ENCODE measurements at places on chromosomes 12 and 14.

DNA sequence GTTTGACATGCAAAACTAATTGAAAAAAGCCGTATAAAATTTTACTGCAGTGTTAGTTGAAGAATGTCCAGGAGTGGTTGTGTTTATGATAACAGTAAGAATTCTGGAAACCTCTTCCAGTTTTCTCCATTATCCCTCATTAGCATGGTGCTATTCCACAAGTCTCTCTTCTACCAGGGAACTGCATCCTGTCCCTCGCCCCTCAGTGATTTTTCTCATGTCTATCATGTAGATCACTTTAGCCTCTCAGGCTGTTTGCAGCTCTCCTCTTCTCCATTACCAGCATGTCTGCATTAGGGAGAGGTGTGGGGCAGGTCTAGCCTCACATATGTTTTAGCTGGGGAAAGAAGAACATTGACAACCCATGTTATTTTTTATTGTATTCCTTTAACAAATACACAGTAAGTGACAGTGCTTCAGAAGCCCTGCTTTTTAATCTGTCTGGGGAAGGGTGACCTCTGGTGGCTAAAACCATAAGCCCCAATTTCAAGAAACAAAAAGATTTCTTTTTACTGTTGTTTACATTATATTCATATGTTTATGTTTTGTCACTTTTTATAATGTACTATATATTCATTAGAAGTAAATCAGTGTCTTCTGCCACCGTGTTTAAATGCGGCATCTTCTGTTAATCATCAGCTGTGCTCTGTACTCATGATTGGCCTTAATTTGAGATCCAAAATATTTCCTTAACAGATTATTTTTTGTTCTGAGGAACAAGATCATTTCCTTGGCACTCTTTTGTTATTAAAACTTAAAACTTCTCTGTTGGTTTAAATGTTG is 70.7 kb downstream of the RASSF8 start:
- DNase-seq = peak; percentile 81

DNA sequence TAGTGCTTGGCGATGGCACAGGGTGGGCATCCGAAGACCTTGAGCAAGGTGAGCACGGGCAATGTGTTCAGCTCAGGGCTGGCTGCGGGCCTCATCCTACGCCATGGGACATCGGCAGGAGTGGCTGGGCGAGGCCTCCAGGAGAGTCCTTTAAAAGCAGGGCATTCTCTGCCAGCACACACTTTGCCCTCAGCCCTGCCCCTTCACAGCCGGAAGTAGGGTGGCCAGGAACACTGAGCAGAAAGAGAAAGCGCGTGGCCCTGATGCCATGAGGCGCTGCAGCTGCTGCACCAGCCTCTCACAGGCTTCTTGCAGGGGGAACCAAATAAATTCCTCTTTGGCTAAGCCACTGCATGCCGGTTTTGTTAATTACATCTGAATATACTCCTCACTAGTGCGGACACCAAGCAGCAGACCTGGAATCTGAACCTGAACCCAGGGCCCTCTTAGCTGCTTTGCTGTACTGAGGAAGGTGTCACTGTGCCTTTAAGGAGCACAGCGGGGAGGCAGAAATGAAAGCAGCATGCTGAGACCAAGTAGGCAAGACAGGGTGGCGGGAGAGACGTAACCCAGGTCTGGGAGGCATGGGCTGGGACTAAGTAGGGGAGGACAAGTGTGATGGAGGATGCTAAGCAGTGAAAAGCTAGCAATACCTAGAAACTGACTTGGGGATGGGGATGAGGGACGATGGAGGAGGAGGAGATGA is 155.2 kb downstream of the TTC7B start:
- no peak for DNase-seq

- DNase-seq = peak; percentile 54
Observed at GRCh38 chr14:44316647-44317440, 190.2 kb downstream of the FSCB start.

DNA sequence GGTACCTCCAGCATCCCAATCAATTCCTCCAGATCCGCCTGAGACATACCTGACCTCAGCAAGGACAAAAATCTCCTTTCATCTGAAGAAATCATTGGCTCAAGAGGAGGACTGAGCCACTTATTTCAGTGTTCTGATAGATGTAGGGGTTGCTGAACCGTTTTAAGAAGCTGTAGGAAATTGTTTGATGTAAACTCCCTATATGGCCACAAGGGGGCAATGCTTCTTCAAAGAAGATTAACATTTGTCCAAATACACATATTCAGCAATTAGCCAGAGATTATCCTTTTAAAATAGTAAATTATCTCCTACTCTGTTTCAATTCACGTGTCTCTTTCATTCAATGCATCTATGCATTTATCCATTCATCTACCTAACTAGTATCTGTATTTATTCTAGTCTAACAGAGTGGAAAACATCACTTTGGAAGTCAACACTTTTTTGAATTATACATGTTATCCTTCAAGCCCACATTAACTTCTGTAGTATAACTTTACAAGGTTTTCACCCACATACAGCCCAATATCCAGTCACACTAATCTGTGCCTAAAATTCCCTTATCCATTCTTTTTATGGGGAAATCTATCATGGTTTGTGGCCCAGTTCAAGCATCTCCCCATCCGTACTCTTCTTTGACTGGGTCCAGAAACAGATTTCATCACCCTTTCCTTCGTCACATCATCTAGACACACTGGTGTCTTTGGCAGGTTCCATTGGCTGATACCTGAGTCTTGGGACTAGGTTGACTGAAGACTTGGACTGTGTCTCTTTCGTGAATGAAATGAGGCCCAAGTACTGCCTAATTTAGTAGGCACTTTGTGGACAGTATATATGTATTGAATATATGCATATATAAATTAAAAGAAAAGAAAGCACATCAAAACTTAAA is 411.0 kb upstream of the OR4E1 start:
- DNase-seq = peak; percentile 82

DNA sequence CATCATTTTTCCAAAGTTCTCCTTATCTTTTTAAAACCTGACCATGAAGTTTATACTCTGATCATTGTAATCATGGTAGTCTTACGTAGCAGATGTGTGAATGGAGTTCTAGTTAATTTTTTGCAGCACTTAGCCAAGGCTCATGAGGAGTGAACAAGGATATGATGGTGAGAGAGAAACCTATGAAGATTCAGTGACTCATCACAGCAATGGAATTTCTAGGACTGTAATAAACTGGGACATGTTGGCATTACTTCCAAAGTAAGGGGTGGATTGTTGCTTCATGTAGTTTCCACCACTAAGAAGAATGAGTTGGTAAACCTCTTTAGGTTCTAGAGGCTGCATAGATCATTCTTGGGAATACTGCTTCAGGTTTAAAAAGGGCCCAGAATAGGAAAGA is 102.7 kb downstream of the LRRIQ1 start:
- DNase-seq = peak; percentile 2

- peak; percentile 52 for DNase-seq
Observed at GRCh38 chr12:82942991-82943401, 256.3 kb downstream of the TMTC2 start.

GRCh38 chr12:87021400-87021799 is 765.2 kb upstream of the MGAT4C start:
- DNase-seq = no peak

- DNase-seq = no peak
Observed at GRCh38 chr14:37251775-37252174, 54.0 kb downstream of the MIPOL1 start.

DNA sequence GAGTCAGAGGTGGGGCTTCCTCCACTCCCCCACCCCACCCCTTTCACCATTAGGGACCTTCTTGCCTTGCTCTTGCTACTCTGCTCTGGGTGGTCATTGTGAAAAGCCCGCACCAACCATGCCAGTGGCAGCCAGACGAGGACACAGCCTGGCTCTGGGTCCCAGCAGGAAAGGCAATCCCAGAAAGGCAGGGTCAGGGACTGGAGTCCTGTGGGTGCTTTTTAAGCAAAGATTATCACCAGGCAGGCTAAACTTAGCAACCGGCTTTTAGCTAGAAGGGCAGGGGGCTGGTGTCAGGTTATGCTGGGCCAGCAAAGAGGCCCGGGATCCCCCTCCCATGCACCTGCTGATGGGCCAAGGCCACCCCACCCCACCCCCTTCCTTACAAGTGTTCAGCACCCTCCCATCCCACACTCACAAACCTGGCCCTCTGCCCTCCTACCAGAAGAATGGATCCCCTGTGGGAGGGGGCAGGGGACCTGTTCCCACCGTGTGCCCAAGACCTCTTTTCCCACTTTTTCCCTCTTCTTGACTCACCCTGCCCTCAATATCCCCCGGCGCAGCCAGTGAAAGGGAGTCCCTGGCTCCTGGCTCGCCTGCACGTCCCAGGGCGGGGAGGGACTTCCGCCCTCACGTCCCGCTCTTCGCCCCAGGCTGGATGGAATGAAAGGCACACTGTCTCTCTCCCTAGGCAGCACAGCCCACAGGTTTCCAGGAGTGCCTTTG is 1.2 kb upstream of the GAPDH start:
- DNase-seq = peak; percentile 54

DNA sequence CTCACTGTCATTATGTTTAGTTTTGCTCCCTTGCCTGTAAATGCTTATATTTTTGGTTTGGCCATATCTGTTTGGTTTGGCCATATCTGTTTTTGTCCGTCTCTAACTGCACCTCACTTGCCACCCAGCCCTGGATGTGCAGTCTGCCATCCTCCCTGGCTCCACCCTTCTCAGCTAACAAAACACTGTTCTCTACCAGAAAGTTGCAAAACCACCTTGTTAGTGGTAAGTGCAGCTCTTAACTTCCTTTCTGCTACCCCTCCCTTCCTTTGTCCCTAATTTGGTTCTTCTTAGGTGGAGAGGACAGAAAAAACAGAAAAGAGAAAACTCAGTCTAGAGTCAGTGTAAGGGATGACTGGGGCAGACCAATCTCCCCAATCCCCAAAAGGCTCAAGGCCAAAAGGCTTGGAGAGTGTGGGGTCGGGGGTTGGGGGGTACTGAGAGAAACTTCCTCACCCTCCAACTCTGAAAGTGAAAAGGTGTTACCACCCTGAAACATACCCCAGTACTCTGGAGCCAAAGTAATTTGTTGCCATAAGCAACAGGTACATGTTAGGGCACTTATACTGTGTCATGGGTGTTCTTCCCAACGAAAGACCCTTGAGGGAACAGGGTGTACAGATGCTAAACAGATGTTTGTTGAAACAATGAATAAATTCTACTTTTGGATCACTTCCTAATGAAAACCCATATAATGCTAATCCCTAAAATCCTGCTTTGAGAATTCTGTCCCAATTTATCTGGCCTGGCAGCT is 5.0 kb downstream of the BIN2 start:
- DNase-seq = no peak

- DNase-seq = no peak
Observed at GRCh38 chr12:51923506-51924365, 16.4 kb downstream of the ACVRL1 start.

DNA sequence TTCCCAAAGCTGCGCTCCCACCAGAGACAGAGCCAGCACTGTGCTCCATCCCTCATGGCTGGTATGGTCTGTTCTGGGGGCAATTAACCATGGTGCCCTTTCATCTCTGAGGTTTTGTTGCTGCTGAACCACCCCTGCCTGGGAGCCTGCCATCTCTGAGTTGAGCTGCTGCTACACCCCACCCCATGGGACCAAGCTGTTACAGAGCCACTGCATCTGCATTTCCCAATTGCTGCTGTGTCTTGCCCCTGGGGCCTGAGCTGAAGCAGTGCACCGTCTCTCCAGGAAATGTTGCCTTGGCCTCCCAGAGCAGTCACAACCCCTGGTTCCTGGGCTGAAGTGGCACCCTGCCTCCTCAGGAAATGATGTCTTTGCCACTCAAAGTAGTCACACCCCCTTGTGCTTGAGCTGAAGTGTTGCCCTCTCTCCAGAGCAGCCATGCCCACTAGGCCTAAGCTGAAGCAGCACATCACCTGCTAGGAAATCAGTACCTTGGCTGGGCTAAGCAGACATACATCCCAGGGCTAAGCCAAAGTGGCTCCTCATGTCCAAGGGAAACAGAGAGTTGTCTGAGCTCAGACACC is 140.3 kb downstream of the RERGL start:
- DNase-seq = no peak

DNA sequence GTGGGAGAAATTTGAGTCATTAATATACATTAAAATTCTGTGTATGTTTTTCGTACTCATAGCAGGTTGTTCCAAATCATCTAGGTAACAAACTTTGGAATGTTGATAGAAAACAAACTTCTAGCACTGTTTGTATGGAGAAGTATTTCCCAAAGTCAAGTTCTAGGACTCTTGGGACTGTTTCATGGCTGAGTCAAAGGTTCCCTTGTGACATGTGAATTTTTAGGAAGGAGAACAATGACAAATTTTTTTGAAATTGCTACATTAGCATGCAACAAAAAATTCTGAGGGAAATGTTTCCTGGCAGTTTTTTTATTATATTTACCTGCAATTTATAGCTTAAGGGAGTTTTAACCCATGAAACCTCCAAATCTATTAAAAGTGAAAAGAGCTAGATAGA is 73.8 kb downstream of the RASSF8 start:
- DNase-seq = no peak

- DNase-seq = no peak
Observed at GRCh38 chr12:18824287-18824686, 86.4 kb downstream of the CAPZA3 start.

DNA sequence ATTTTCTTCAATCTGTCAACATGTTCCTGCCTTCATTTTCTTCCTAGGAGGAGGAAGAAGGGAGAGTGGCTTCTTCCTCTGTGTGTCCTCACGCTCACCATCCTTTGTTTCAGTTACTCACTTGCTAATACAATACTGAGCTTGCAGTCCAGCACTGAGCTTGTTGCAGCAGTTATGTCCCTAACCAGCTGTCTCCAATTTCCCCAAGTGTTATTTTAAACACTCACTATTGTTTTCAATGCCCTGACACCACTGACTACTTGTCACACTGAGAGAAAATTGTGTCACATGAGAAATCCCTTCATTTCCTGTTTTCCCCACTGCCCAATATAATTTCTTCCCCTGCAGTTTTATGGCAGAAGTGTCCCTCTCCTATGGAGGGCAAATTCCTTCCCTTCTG is 53.4 kb downstream of the HSD17B6 start:
- no peak for DNase-seq

DNA sequence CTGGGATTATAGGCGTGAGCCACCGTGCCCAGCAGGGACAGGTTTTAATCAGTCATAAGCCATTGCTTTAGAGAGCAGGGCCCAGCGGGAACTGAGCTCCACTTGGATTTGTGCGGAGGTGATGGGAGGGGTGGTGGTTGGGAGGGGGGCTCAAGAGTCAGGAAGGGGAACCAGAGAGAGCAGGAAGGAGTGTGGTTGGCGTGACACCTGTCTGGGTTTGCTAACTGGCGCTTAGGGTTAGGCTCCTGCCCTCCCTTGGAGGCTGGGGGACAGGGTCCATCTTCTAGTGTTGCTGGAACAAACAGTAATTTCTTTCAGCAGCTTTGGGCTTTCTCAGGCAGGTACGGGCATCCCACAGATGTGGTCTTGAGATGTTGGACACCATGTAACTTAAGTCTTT is 7.5 kb upstream of the ALDH2 start:
- no peak for DNase-seq

GRCh38 chr12:2052826-2053678 is at the start of gene CACNA1C:
Gene CACNA1C (plus strand): TSS chr12:2052987. CDS start chr12:2053563, 576 bp downstream.
- DNase-seq = peak; percentile 66
